ENCODE measurements at places on chromosomes 2 and 18. TPM values are rescaled to one million over a fixed set of nuclear protein-coding genes. Genes with fewer than 3 reads are reported as not detected.

- DNase-seq = no peak
These were observed 109.4 kb downstream of the LYPD1 start for GRCh38 chr2:132560562-132560961.

GRCh38 chr2:230453006-230453405, 37.0 kb downstream of the SP100 start:
- no peak for DNase-seq

The CCDC148 gene
- total RNA-seq = 0.79 TPM

- DNase-seq = no peak
These were observed 31.2 kb downstream of the STAMBP start for GRCh38 chr2:73859721-73860586.

The COL5A2 gene
- 61.1 TPM for total RNA-seq

DNA sequence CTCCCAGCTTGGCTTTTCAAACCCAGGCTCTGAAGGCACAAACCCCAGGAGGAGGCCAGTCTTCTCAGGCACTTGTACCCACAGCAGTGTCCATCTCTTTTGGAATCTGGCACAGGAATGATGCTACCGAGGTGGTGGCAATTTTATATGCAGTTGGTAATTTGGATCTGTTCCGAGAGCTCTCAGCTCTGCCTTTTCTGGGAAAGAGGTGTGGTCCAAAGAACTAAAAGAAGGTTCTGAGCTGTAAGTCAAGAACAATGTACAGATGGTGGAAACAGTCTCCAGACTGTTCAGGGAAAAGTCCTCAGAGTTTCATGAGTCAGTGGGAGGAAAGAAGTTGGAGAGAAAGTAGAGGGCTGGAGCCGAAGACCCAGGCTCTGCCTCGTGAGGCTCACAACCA, 353.4 kb downstream of the TGIF1 start:
- no peak for DNase-seq

DNA sequence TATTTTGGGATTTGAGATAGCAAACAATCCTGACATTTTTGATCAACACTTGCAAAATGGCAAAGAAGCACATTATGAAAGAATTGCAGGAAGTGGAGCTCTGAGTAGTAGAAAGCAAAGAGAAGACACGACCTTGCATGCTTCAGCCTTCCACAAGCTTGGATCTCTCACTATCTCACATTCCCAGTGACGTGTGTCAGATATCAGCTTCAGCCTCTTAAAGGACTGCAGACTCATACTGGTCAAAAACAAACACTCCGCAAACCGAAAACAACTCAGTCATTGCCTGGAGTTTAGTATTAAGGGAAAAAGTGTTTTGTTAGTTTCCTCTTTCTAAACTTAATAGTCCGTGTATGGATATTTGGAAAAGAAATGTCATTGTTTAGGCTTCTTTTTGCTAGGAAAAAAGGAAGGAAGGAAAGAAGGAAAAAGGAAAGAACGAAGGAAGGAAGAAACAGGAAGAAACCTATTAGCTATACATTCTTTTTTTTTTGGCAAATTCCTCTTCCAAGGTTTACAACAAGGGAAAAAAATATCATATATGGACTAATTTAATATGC, 32.6 kb upstream of the SLC40A1 start:
- DNase-seq = no peak

GRCh38 chr2:46082531-46083485, 214.4 kb upstream of the EPAS1 start:
- peak; percentile 81 for DNase-seq

The SERPINB11 gene
- total RNA-seq = not detected

The IL1RL1 gene
- total RNA-seq = 15.8 TPM

The UGT1A5 gene
- total RNA-seq = not detected

DNA sequence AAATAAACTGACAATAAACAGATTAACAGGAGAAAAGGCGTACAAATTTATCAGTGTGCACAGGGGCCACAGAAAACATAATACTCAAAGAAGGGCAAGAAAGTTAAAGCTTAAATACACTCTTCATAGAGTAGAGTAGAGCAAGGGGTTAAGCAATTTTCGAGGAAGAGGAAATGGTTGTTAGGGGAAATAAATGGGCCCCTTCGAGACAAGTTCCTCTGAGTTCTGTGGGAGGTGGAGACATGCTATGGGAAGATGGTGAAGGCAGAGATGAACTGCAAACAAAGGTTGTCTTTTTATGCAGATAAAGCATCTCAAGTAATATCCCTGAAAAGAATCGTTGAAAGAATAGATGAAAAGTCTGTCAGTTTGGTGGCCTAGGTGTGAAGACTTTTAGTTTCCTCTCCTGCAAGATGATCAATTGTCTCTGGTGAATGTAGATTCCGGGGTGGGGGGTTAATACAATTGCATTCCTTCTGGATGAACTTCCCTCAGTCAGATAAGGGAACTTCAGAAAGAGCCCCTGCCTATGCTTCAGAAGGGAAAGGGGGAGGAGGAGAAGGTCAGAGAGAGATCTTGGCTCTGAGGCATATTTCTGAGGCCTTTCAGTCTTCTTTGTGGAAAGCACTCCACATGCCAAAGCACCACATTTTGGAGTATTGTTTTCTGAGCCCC, 127.0 kb downstream of the METTL4 start:
- no peak for DNase-seq

- no peak for DNase-seq
These were observed 18.9 kb downstream of the REV1 start for GRCh38 chr2:99470957-99471356.

DNA sequence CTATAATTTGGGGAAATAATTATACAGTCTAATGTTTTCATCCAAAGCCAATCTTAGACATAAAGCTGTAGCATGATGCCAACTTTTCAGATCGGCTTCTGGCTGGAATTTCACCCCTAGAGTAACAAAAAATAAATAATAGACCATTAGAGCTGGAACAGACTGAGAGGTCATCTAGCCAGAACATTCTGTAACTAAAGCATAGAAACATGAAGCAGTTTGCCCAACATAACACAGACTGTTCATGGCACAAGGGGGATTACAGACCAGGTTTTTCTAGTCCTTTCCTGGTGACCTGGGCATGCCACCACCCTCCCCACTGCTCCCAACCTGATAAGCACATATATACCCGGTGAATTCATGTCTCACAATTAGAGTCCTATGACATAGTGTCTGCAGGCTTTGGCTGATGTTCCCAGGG, 116.4 kb upstream of the PPP1CB start:
- DNase-seq = no peak

GRCh38 chr2:15798701-15799431, 141.5 kb upstream of the MYCN start:
- DNase-seq = no peak

GRCh38 chr2:84906108-84906899, 848 bp downstream of the TMSB10 start:
- peak; percentile 86 for DNase-seq

GRCh38 chr2:143482771-143483170, 353.6 kb downstream of the ARHGAP15 start:
- DNase-seq = no peak

DNA sequence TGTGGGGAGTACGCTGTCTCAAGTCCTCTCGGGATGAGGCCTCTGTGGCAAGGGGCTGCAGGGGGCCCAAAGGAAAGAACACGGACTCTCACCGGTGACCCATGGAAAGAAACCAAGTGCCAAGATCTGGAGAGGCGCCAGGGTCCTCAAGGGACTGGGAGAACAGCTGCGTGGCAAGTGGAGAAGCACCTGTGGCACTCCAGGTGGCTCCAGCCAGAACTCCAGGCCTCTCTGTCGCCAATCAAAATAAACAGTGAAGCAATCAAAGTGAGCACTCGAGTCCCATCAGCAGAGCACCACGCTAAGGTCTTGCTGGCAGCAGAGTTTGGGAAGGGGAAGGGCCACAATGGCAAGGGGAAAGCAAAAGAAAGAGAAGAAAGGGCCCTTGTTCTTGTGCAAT, 54.7 kb downstream of the BCL2 start:
- no peak for DNase-seq

The DSEL gene
- total RNA-seq = 16.4 TPM

The KYNU gene
- 6.9 TPM for total RNA-seq

DNA sequence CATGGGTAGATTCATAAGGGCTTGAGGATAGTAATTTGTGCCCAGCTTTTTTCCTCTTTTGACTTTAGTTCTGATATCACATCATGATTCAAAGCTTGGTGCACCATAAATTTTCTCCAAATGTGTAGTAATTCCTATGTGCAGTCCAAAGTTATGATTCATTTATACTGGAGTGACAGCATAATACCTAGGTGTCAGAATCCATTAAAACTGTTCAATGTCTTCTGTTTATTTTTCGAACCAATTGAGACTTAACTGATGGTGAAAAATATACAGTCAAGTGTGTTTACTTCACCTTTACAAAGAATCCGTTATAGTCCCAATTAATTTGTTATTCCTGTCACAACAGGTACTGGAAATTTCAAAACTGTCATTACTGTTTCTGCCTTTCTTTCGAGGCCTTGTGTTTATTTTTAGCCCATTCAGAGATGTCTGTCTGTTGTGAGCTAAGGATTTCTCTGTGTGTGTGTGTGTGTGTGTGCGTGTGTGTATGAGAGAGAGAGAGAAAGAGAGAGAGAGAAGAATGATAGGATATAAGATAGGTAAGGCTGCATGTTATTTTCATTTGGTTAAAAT, 389.7 kb upstream of the ATP5MC3 start:
- no peak for DNase-seq

DNA sequence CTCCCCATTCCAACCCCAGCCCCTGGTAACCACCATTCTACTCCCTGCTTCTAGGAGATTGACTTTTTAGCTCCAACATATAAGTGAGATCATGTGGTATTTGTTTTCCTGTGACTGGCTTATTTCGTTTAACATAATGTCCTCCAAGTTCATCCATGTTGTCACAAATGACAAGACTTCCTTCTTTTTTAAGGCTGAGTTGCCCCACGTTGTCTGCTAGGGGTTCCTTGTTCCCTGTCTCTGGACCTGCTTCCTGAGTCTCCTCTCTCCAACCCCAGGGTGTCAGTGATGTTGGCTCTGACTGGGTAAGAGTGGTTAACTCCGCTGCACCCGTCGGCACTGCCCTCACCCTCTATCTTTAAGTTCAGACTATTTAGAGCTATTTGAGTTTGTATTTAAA, 175.2 kb downstream of the SH3RF3 start:
- no peak for DNase-seq

DNA sequence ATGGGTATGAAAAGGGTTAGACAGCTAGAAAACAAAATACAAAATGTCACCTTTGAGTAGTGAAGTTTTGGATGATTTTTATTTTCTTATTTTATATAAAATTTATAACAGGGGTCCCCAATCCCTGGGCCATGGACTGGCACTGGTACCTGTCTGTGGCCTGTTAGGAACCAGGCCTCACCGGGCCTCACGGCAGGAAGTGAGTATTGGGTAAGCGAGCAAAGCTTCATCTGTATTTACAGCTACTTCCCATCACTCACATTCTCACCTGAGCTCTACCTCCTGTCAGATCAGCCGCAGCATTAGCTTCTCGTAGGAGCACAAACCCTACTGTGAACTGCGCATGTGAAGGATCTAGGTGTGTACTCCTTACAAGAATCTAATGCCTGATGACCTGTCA, 202.8 kb upstream of the TWIST2 start:
- peak; percentile 44 for DNase-seq

The NEMP2 gene
- 6.8 TPM for total RNA-seq

DNA sequence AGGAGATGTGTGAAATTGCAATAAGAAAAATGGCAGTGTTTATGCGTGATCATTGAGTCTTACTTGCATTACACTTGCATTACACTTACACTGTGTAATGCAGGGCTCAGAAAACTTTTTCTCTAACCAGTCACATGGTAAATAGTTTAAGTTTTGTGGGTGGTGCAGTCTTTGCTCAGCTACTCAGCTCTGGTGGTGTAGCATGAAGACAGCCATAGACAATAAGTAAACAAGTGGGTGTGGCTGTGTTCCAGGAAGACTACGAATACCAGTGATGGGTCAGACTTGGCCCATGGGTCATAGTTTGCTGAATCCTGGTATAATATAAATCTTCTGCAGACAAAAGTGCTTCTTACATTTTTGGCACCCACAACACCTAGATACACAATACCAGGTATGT, 115.6 kb upstream of the CYP1B1 start:
- no peak for DNase-seq

The GALNT14 gene
- 1.1 TPM for total RNA-seq

DNA sequence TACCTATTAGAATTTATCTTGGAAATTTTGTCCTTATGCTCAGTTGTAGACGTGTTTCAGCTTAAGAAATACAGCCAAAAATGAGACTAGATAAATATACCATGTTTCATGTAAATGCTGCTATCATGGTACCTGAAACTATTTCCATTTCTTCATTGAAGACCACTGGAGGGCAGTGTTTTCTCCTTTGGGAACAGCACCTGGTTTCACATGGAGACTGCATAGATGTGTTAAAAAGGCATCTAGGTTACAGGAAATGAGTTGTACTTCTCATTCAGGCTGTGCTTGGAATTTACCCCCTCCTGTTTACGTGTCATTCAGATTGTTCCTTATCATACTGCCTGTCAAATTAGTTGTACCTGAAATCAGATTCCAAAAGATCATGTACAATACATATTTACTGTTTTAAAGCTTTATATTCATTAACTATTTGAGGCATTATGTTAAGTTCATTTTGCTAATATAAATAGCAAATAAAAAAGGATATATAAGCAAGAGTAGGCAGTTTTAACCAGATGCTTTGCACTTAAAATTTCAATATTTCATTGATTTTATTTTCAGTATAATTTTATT, 57.3 kb upstream of the PSMD14 start:
- DNase-seq = no peak

DNA sequence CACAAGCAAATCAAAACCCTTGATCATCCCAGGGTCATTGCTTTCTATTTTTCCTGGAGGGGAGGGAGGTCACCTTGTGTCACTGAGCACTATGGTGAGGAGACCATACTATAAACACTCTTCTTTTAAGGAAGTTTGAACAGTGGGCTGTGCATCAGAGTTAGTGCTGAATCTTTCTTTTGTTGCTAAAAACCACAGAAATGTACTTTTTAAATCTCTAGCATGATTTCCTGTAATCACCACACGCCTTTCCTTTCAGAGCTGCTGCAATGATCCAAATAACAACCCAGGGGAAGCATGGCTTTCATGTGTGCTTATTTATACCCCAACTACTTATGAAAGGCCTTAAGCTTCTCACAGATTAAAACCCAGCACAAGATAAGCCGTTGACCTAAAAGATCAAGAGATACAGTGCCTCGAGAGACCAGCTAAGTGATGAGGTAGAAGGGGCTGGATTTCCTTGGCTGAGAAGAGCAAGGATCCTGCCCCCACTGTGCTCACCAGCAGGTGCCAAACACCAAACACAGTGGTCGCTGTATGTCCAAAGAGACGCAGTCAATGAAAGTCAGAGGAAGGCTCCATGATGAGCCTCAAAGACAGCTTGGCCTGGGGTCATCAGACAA, 34.7 kb downstream of the TRABD2A start:
- no peak for DNase-seq

The PLGLB2 gene
- total RNA-seq = not detected

GRCh38 chr2:231334179-231334930, 61.2 kb upstream of the B3GNT7 start:
- peak; percentile 81 for DNase-seq

The GALNT13 gene
- total RNA-seq = 6.0 TPM

Measured in posterior vena cava (tissue), 2 donors.